T-cell (primary cell): ENCODE measurements at places on chromosomes 16 and 17. TPM values are rescaled to one million over a fixed set of nuclear protein-coding genes. Genes with fewer than 3 reads are reported as not detected.

B9D1 gene
- 1.4 TPM for total RNA-seq

DNA sequence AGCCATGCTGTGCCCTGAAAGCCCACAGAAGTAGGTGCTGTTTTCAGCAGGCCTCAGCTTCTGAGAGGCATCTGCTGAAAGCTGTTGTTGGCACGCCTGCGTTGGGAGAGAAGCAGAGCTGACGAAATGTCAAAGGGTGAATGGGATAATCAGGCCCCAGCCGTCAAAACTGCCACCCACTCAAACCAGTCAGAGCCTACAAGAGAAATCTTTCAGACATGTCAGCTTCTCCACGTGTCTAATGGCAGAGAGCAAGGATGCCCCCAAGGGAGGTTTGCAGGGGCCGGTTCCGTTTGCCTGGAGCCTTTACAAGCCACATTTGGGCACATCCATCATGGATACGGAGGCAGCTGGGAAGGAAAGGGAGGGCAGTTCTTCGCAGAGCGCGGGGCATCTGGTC lies 568.2 kb upstream of the EEF2KMT start:
- no peak overlapping the region for H3K4me3 ChIP-seq
- H3K27me3 ChIP-seq = no peaks in the 10 kb centered on the region
- H3K27ac ChIP-seq = no peak overlapping the region
- no peak for DNase-seq
- H3K36me3 ChIP-seq = no peaks in the 10 kb centered on the region

DNA sequence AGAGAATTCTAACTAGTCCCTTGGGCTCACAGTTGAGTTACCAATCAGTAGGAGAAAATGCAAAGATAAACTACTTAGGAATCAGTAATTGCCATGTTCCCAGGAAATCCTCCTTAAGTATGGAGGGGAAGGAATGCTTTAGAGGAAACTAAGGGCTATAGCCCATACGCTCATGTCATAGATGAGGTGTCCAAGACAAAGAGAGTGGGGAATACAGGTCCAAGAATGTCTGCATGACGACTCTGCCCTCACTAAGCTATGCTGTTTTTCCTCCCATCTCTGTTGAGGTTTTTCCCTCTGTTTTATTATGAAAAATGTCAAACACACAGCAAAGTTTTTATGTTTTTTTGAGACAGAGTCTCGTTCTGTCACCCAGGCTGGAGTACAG lies 16.0 kb downstream of the LDHD start:
- DNase-seq = no peak
- no peak overlapping the region for H3K4me3 ChIP-seq
- no peaks in the 10 kb centered on the region for H3K27me3 ChIP-seq
- no peaks in the 10 kb centered on the region for H3K36me3 ChIP-seq

MYH8 gene
- total RNA-seq = not detected

TBC1D26 gene
- not detected for total RNA-seq

DNA sequence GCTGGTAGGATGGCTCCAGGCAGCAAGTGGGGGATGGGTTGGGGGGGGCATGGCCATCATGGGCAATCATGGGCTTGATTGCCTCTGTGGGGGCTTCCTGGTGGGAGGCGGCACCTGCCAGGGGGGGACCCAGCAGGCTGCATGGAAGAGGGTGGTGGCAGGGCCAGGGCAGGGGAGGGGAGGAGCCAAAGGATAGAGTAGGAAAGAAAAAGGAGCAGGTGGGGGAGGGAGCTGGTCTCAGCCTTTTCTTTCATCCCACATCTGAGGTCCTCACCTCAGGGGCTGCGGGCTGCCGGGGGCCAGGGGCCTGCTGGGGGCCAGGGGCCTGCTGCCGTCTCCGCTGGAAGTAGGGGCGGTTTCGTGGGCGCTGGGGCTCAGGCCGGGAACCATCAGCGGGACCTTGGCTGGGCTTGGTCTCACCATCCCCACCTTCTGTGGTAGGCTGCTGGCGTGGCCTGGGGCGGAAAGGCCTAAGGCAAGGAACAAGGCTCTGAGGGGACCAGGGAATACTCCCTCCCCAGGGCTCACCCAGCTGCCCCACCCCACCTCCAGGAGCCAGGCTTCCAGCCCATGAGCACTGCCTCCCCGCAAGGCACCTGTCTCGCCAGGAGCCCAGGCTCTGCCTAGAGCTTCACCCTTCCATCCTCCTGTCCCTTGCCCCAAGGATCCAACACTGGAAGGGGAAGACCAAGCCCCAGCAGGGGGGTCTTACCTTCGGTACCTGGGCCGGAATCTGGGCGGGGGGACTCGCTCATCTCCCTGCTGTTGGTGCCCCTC lies 5.0 kb downstream of the YBX2 start:
- DNase-seq = no peak
- peaks cover 4% of the 10 kb centered on the region for H3K27me3 ChIP-seq
- no peaks in the 10 kb centered on the region for H3K36me3 ChIP-seq
- no peak overlapping the region for H3K4me3 ChIP-seq
- no peak overlapping the region for H3K27ac ChIP-seq
- no peaks in the 10 kb centered on the region for H3K4me1 ChIP-seq

DNA sequence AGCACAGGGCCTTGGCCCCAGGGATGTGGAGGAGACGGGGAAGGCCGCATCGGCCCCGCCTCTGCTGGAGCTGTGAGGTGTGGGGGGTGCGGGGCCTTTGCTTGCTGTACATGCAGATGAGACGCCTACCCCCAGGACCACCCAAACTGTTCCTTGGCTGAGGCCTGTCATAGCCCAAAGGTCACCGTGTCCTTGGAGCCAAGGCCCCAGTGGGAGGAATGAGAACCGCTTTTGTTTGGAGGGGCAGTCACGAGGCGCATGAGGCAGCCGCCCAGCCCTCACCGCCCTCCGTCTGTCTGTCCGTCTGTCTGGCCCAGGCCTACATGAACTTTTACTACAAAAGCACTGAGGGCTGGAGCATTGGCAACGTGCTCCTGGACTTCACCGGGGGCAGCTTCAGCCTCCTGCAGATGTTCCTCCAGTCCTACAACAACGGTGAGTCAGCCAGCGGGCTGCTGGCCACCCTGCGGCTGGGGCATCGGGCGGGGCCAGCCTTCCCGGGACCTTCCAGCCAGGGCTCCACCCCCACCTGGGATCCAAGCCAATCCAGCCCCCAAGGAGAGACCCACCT lies 8.8 kb downstream of the TAX1BP3 start:
- H3K27ac ChIP-seq = no peak overlapping the region
- DNase-seq = no peak
- no peaks in the 10 kb centered on the region for H3K27me3 ChIP-seq
- no peaks in the 10 kb centered on the region for H3K4me1 ChIP-seq

NECAB2 gene
- total RNA-seq = not detected

DNA sequence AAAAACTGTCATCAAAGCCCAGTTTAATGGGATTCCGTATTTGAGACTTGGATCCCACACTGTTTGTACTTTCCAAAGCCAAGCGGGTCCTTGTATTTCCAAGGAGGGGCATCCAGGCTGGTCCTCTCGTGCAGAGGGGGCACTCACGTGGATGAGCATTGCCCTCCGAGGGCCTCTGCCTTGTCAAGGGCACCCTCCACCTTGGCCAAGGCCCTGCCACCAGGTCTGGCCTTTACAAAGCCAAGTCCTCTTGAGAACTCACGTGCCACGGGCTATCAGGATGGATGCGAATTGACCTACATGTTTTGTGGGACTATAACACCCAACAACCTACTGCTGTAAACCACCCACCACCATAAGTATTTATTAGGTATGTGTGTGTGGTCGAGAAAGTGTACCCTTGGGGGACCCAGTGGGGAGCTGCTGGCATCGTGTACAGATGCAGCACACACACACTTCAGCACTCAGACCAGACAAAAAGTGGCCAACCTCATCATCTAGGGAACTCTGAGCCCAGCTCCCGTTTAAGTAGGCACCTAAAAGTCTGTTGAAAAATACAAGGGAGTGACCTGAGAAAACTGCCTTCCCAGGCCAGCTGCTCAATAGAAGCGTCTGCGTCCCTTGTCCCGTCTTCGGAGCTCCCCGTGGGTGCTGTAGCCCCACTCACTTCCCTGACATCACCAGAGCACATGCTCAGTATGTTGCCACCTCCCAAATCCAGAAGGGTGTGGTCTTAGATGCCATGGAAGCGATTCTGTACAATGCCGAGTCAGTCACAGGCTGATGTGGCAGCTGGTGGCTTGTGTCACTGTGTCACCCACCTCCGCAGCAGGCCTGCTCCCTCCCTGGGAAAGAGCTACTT lies 12.9 kb downstream of the MAP1LC3B start:
- no peak for DNase-seq
- H3K27me3 ChIP-seq = no peaks in the 10 kb centered on the region
- no peak overlapping the region for H3K4me3 ChIP-seq

GRCh38 chr16:5575121-5575520 lies 477.5 kb upstream of the EEF2KMT start:
- no peak for DNase-seq
- no peak overlapping the region for H3K4me3 ChIP-seq
- no peaks in the 10 kb centered on the region for H3K4me1 ChIP-seq
- no peak overlapping the region for H3K27ac ChIP-seq
- peaks cover 6% of the 10 kb centered on the region for H3K27me3 ChIP-seq

DNA sequence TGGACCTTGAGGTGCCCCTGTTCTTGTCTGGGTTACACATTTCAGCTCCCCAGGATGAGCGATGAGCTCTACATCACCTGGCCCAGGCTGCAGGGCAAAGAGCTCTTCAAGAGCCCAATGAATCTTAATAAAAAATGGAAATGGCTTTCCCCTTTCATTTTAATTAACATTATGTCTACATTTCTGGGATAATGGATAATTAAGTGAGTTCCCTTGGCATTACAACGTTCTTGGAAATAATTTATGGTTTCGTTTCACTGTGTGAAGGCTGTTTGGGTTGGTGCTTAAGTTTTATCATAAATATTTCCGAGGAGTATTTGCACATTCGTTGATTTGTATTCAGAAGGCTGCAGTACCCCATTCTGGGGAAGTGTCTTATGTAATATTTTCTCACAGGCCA lies 678.3 kb upstream of the EEF2KMT start:
- no peak for DNase-seq
- H3K36me3 ChIP-seq = no peaks in the 10 kb centered on the region
- no peaks in the 10 kb centered on the region for H3K4me1 ChIP-seq
- H3K27me3 ChIP-seq = no peaks in the 10 kb centered on the region
- no peak overlapping the region for H3K27ac ChIP-seq
- no peak overlapping the region for H3K4me3 ChIP-seq

- DNase-seq = no peak
- no peak overlapping the region for H3K4me3 ChIP-seq
- no peaks in the 10 kb centered on the region for H3K27me3 ChIP-seq
- no peaks in the 10 kb centered on the region for H3K4me1 ChIP-seq
- no peaks in the 10 kb centered on the region for H3K36me3 ChIP-seq
Measured at GRCh38 chr17:34539881-34540280, 39.5 kb upstream of the TMEM132E start.

GPR179 gene
- 0.03 TPM for total RNA-seq

GRCh38 chr16:70701998-70702397 lies 16.1 kb upstream of the MTSS2 start:
- H3K4me1 ChIP-seq = peaks cover 3% of the 10 kb centered on the region
- no peak for DNase-seq
- H3K36me3 ChIP-seq = peaks cover 15% of the 10 kb centered on the region
- no peaks in the 10 kb centered on the region for H3K27me3 ChIP-seq

GRCh38 chr17:49946964-49947584 lies 21.9 kb upstream of the DLX4 start:
- H3K36me3 ChIP-seq = no peaks in the 10 kb centered on the region
- DNase-seq = no peak
- H3K4me3 ChIP-seq = no peak overlapping the region
- no peaks in the 10 kb centered on the region for H3K4me1 ChIP-seq
- H3K27ac ChIP-seq = no peak overlapping the region
